HT1080 (cell line): ENCODE measurements at places on chromosomes 5 and 9.

GRCh38 chr9:19946441-19947109 lies 157.7 kb upstream of the SLC24A2 start:
- peak; percentile 54 for DNase-seq

- DNase-seq, result no peak
Observed at GRCh38 chr5:163889369-163889768, 383.9 kb downstream of the MAT2B start.

- DNase-seq, result no peak
Observed at GRCh38 chr5:31106278-31106677, 87.2 kb upstream of the CDH6 start.

DNA sequence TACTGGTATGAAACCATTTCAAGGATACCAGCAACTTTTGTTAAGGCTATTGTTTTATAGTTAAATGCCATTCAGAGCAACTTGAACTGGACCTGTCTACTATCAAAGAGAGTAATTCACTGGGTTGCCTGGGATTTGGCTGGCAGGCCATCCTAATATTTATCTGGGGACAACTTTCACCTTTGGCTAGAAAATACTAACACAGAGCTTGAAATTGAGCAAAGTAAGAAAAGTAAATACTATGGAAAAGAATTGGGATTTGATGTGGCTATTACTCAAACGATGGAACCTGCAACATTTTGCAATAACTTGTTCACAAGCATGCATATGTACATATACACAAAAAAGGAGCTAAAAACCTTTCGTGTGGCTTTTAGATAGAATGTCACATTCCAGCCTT lies 191.3 kb downstream of the DENND1A start:
- no peak for DNase-seq

DNA sequence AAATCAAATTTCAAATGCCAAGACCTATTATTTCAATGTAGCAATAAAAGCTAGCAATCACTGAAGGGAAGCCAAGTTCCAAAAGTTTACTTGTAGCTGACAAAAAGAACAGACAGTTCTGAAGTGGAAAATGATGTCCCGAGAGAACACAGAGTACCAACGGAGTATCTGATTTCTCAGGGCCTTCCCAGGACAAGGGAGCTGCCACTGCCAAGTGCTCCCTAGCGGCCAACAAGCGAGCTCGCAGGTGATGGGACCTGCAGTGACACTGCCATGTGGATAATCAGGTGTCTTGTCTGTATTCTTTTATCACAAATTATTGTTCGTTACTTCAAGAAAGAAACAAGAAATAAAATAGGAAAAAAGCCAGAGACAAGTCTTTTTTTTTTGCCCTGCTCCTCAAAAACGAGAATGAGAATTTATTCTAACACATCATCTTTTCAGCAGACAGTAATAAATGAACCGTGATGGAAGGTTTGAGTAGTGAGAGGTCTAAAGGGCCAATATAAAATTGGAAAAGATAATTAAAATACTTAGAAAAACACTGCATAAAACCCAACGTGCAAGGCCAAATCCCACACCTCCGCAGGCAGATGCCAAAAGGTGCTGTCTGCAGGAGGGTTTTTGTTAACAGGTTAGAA lies 159.4 kb downstream of the MYO10 start:
- no peak for DNase-seq

GRCh38 chr9:21741151-21741550 lies 61.3 kb upstream of the MTAP start:
- no peak for DNase-seq

DNA sequence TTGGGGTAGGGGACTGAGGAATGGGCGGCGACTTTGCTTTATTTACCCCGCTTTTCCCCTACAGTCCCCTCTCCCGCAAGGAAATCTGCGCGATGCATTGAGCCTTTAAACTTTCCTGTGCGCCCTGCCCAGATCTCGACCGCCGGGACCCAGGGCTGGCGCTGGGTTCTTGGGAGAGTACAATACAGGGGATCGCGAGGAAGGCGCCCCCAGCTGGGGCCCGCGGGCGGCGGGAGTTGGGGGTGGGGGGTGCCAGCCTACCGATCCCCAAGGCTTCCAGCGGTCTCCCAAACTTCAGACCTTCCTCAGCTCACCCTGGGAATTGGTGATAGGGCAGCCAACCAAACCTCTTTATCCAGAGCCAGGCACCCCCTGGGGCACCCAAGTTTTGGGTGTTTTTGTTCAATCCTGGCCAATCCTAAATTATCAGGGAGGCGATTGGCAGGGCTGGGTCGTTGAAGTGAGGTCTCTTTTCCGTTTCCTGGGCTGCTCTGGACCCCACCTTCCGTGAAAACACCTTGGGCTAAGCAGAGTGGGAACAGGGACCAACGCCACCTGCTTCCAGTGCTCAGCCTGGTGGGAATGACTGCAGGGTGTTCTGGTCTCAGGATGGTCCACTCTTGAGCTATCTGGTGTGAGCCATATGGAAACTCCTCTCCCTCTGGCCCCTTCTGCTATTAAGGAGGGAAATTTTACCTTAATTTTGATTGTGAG lies 51.4 kb upstream of the DAB2IP start:
- DNase-seq, result no peak

- DNase-seq, result no peak
Observed at GRCh38 chr9:107249131-107249533, 33.9 kb upstream of the RAD23B start.

- no peak for DNase-seq
Observed at GRCh38 chr9:99561961-99562565, 259.6 kb upstream of the NR4A3 start.

GRCh38 chr9:113143432-113144227 lies 7.2 kb upstream of the SLC31A2 start:
- DNase-seq, result no peak

GRCh38 chr5:158979290-158979689 lies 120.4 kb downstream of the EBF1 start:
- no peak for DNase-seq

DNA sequence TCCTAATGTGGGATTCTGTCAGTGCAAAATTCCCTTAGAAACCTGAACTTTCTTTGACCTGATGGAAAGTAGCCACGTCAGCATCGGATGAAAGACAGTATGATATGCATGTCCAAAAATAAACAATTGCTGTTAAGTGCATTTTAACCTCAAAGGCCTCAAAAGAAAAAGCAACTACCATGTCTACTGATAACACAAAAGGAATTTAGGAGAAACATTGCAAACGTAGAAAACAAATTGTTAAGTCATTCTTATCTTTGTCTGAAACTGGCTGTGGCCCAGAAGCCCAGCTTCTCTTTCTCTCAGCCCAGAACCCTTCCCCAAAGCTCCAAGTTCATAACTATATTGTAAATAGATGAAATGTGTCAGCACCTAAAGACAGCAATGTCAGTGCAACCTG lies 11.1 kb upstream of the LHFPL2 start:
- no peak for DNase-seq

GRCh38 chr9:109037946-109038715 lies 24.8 kb upstream of the CTNNAL1 start:
- DNase-seq, result no peak

DNA sequence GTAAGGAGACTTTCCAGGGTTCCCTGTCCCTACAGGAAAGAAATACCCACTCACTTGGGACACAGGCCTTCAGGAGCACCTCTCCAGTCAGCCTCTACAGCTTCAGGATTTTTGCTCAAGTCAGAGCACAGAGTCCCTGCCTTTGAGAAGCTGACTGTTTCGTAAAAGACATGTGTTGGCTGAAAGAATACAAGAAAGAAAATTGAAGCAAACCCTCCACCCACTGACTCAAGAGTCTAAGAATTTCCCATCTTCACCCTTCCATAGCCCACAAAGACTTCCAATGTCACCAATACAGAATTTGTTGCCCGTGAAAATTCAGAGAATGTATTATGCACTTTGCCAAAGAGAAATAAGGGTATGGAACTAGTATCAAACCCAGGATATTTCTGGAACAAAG lies 53.0 kb upstream of the ZNF622 start:
- DNase-seq, result no peak

DNA sequence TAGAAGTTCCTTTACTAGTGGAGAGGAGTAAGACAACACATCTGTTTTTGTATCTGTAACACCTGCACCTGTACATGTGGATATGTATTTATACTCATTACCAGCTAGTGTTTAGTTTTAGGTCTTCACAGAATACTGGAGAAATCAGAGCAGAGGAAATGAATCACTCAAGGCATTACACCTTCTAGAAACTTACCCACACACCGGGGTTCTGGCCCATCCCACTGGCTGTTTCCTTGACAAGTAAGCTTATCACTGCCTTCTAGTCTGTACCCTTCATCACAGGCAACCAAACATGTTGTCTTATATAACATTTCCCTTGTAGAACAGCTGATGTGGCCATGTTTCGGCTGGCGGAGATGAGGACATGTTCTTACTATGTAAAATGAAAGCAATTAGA lies 76.7 kb downstream of the SVEP1 start:
- DNase-seq, result peak; percentile 26

- DNase-seq, result no peak
Observed at GRCh38 chr5:145768863-145769262, 66.3 kb downstream of the PRELID2 start.

- no peak for DNase-seq
Observed at GRCh38 chr9:5696884-5697283, 68.0 kb downstream of the RIC1 start.

- no peak for DNase-seq
Observed at GRCh38 chr5:56516441-56516840, 283.3 kb upstream of the ANKRD55 start.

DNA sequence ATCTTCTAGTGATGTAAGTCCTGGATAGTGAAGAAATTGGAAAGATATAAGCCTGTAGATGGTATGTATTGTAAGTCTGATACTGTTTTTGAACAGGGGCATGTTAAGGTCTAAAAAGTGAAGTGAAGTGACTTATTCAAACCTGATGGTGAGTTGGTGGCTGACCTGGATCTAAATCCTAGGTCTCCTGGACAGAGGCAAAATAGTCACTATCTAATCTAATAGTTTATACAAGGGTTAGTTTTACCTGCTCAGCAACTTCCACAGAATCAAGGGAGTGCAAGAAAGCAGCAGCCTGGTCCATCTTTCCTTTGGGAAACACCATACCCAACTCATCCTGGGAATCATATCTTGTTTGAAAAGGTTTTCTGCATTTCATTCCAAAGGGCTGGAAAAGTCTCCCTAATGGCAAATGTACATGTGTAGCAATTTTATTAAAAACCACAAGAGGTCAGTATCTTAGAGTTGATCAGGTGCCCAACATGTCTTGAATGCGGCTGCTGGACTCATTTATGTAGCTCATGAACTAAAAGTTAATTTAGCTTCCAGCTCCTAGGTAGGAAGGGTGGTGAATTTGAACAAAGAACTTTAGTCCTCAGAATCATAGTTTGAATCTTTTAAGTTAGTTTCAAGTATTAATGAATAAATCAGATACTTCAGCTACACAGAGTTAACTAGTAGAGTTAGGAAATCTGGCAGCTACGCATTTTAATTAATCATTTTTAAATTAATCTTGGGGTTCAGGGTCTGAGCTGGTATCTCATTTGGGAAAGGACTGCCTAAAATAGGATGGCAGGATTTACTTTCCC lies 26.0 kb downstream of the SKP2 start:
- peak; percentile 23 for DNase-seq

DNA sequence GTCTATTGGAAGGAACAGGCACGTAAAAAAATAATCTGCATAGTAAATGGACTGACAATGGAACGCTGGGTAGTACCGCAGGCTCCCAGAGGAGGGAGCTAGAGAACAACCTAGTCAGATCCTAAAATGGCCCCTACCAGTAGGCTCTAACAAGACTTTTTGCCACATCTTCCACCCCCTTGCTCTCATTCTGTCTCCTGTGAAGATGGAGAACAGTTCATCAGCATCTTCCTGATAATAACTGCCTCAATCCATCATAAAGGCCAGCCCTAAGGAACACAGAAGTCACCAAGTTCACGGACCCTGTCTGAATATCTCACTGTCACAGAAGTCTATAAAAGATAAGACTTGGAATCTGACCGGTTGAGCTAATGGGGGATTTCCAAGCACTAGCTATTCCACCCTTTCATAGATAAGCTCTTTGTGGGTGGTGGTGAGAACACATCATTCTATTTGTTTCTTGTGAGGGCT lies 133.4 kb downstream of the SLC1A3 start:
- peak; percentile 64 for DNase-seq

DNA sequence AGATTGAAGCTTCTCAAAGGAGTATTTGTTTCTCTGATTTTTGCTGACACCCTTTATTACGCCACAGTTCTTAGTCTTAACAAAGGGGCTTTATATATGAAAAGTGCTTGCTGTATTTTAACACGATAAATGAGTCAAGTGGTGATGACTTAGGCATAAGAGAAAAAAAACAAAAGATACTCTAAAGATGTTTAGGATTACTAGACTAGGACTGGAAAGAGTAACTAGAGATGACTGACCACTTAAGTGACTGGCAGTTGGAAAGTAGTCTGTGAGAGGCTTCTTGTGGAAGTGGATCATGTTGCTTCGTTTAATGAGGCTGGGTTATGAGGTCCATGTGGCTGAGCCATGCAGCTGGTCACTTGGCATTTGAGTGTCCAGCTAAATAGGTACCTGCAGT lies 69.4 kb upstream of the ACTBL2 start:
- DNase-seq, result peak; percentile 66

DNA sequence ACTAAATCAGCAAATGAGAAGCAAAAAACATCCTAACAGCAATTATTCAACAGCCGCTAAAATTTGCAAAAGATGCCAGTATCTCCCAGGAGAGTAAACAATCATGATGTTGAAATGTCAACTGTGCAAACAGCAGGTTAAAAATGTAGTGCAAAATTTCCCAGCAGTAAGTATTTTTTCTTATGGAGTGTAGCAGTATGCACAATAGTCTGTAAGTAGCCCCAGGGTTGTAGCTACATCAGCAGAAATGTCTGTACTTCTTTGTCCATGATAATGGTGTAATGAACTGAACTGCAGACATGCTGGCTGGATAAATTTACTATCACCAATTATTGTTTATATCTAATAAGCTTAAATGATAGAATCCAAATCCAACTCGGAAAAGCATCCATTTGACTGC lies 31.4 kb downstream of the GRIN3A start:
- no peak for DNase-seq

DNA sequence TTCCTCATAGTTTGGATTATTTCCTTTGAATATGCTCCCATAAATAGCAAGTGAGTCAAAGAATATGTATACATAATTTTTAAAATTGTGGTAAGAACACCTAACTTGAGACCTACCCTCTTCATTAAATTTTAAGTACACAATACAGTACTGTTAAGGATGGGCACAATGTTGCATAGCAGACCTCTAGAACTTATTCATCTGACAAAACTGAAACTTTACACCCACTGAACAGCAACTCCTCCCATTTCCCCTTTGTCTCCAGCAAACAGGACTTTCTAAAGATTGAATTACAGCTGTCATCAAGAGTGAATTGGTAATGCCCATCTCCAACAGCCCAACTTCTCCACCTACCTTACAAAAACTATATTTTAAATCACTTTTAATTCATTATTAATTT lies 388.9 kb downstream of the HTR1A start:
- DNase-seq, result no peak

- no peak for DNase-seq
Observed at GRCh38 chr5:68529581-68529980, 314.0 kb downstream of the PIK3R1 start.

- DNase-seq, result no peak
Observed at GRCh38 chr5:10828241-10828640, 67.2 kb upstream of the DAP start.

DNA sequence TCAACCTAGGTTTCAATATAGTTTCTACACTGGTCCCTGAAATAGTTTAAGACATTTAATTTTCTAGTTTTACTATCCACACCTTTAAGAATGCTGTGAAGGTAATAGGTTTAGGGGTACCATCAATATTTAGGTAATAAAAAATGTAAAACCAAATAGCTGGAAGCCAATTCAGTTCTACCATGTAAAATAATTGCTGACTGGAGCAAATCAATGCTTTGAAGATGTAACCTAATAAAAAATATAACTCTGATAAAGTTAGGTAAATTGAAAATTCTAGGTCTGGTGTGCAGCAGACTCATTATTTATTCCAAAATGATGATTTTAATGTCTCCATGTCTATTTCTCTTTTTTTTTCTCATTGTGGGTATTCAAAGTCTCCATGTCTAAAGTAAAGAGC lies 21.8 kb downstream of the CDH6 start:
- DNase-seq, result no peak
